ENCODE measurements at places on chromosomes 7 and 10. TPM values are rescaled to one million over a fixed set of nuclear protein-coding genes. Genes with fewer than 3 reads are reported as not detected.

- peak overlapping the region; percentile 14 for H3K27ac ChIP-seq
- H3K36me3 ChIP-seq: no peaks in the 10 kb centered on the region
- DNase-seq: no peak
- no peak overlapping the region for H3K4me3 ChIP-seq
- no peaks in the 10 kb centered on the region for H3K27me3 ChIP-seq
- H3K4me1 ChIP-seq: peaks cover 32% of the 10 kb centered on the region
Measured at GRCh38 chr7:16637379-16637778, 8.2 kb downstream of the ANKMY2 start.

The TFPI2 gene
- total RNA-seq: 41.5 TPM

GRCh38 chr7:139973101-139974050 is 89.4 kb downstream of the PARP12 start:
- H3K4me1 ChIP-seq: no peaks in the 10 kb centered on the region
- no peak overlapping the region for H3K27ac ChIP-seq
- H3K36me3 ChIP-seq: no peaks in the 10 kb centered on the region
- no peak overlapping the region for H3K4me3 ChIP-seq

DNA sequence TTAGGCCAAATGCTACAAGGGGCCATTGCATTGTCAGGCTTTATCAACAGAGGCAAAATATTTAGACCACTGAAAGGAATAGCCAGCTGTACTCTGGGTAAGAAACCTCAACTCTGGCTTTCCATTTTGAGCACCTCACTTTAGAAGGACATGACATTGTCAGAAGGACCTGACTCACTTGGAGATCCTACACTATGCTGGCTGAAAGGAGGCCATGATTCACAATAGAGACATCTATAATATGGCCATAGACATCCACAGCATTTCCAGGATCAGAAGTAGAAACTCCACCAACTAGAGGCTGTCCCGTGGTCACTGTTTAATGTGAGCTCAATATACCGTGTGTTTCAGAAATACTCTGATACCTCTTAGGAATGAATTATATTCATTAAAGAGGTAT is 140.9 kb downstream of the BTAF1 start:
- H3K4me1 ChIP-seq: no peaks in the 10 kb centered on the region
- H3K27ac ChIP-seq: no peak overlapping the region
- H3K4me3 ChIP-seq: no peak overlapping the region
- DNase-seq: no peak

DNA sequence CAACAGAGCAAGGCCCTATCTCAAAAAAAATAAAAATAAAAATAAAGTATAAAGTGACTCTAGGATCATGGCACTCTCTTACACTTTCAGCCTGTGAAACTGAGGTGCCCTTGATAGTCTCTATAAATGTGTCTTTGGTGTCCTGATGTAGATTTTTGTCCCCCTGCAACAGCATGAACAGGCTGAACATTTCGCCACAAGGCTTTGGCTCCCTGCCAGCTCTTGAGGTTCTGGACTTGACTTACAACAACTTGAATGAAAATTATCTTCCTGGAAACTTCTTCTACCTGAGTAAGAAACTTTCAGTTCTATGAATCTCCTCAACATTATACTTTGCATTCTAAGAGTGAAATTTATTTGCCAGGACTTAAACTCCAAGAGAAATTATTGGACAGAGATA is 48.1 kb upstream of the BMS1 start:
- H3K27me3 ChIP-seq: no peaks in the 10 kb centered on the region
- no peak overlapping the region for H3K27ac ChIP-seq
- no peaks in the 10 kb centered on the region for H3K36me3 ChIP-seq
- DNase-seq: no peak
- no peak overlapping the region for H3K4me3 ChIP-seq

DNA sequence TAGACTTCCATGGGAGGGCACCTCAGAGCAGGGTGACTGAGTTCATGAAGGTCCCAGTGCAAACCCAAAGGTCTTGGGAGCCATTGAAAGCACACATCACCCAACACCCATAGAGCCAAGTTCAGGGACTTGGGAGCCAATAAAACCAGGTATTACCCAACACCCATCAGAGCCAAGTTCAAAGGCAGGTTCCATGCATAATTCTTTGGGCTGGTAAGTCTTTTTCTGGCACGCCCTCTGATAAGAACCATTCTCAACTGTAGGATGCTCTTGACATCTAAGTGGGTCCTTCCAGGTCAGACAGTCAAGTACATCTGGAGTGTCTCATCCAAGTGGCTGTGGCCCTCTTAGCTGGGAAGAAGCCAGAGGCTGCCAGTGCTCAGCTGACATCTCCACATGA is 63.2 kb downstream of the EBF3 start:
- no peak overlapping the region for H3K4me3 ChIP-seq
- no peak for DNase-seq
- no peaks in the 10 kb centered on the region for H3K4me1 ChIP-seq
- H3K36me3 ChIP-seq: no peaks in the 10 kb centered on the region
- peaks cover 35% of the 10 kb centered on the region for H3K27me3 ChIP-seq

GRCh38 chr7:77281780-77282478 is 82.3 kb upstream of the FGL2 start:
- H3K4me3 ChIP-seq: no peak overlapping the region
- DNase-seq: no peak
- no peaks in the 10 kb centered on the region for H3K27me3 ChIP-seq
- no peak overlapping the region for H3K27ac ChIP-seq
- no peaks in the 10 kb centered on the region for H3K36me3 ChIP-seq
- no peaks in the 10 kb centered on the region for H3K4me1 ChIP-seq

DNA sequence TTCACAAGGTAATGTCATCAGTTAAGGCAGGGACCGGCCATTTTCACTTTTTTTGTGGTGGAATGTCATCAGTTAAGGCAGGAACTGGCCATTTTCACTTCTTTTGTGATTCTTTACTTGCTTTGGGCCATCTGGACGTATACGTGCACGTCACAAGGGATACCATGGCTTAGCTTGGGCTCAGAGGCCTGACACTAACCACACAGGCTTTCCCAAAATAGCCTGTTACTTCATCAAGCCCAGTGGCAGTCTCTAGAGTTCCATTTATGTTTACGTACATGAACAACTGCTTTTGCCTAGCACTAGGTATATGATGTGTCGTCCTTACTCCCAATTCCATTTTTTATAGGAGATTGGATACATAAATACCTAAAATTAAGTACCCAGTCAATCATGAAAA is 237.9 kb downstream of the C7orf25 start:
- no peaks in the 10 kb centered on the region for H3K36me3 ChIP-seq
- H3K4me1 ChIP-seq: no peaks in the 10 kb centered on the region
- H3K27ac ChIP-seq: no peak overlapping the region

The PPP1R3A gene
- 0.04 TPM for total RNA-seq

- H3K4me1 ChIP-seq: no peaks in the 10 kb centered on the region
- H3K27ac ChIP-seq: no peak overlapping the region
- no peaks in the 10 kb centered on the region for H3K36me3 ChIP-seq
- no peak for DNase-seq
Measured at GRCh38 chr7:103729026-103729425, 260.4 kb downstream of the RELN start.

The MYH16 gene
- total RNA-seq: 0.13 TPM

- no peaks in the 10 kb centered on the region for H3K27me3 ChIP-seq
- no peaks in the 10 kb centered on the region for H3K36me3 ChIP-seq
- no peak overlapping the region for H3K27ac ChIP-seq
- no peak overlapping the region for H3K4me3 ChIP-seq
- DNase-seq: no peak
Measured at GRCh38 chr10:3023892-3024291, 43.5 kb upstream of the PFKP start.

DNA sequence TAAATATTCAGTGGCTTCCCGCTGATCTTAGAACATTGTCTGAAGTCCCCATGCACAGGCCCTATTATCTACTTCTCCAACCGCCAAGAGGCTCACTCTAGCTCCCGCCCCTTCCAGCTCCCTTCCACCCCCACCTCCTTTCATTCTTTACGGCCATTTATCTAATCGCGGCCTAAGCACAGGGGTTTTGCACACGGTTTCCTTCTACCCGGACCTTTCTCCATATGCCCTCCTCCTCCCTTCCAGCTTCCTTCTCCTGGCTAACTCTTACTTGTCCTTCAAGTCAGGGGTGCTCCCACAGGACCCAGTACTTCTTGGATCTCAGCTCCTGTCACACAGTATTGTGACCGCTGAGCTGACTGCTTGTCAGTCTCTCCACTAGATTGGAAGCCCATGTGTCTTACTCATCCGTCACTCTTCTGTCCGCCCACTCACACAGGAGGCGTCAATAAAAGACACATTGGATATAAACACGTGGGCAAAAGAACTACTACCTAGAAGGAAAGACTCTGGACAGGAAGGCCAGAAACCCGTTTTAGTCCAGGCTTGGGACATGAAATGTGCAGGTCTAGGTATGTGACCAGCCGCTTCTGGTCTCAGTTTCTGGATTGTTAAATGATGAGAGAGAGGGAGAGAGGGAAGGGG is 20.2 kb upstream of the HPS1 start:
- H3K27ac ChIP-seq: no peak overlapping the region
- peaks cover 26% of the 10 kb centered on the region for H3K4me1 ChIP-seq
- H3K27me3 ChIP-seq: no peaks in the 10 kb centered on the region
- H3K36me3 ChIP-seq: no peaks in the 10 kb centered on the region
- DNase-seq: no peak

The CRYGN gene
- total RNA-seq: not detected
